Endothelial cell of umbilical vein (primary cell): ENCODE measurements at places on chromosomes 11 and 22. TPM values are rescaled to one million over a fixed set of nuclear protein-coding genes. Genes with fewer than 3 reads are reported as not detected.

Gene RTN4R
- 2.2 and 3.5 TPM in 2 replicates for polyA plus RNA-seq

Gene USH1C
- polyA plus RNA-seq = not detected in 2 replicates

Gene ZBTB16
- polyA plus RNA-seq = 9.8 and 16.7 TPM in 2 replicates

Gene OVCH2
- polyA plus RNA-seq = not detected in 2 replicates

Gene KRTAP5-7
- polyA plus RNA-seq = 0.07 and 0.08 TPM in 2 replicates

Gene EIF3M
- 135 and 229 TPM in 2 replicates for polyA plus RNA-seq

Gene LYVE1
- 4.6 and 5.3 TPM in 2 replicates for polyA plus RNA-seq

Gene SYT8
- not detected in 2 replicates for polyA plus RNA-seq

Gene TLCD5
- 8.3 and 9.7 TPM in 2 replicates for polyA plus RNA-seq

Gene TST
- 95.1 and 116 TPM in 2 replicates for polyA plus RNA-seq

Gene HBG2
- 1.2 TPM in 1 of 2 replicates, not detected in the other for polyA plus RNA-seq

Gene KRTAP5-2
- polyA plus RNA-seq = not detected in 2 replicates

Gene C11orf16
- polyA plus RNA-seq = not detected in 2 replicates

Gene TRMU
- 39.0 and 42.4 TPM in 2 replicates for polyA plus RNA-seq

Gene APOA4
- not detected in 2 replicates for polyA plus RNA-seq

Gene INS
- polyA plus RNA-seq = not detected in 2 replicates

Gene SLC25A18
- not detected in 2 replicates for polyA plus RNA-seq

Gene ANKK1
- 0.05 TPM in 1 of 2 replicates, not detected in the other for polyA plus RNA-seq

Gene TTC17
- polyA plus RNA-seq = 59.5 and 60.7 TPM in 2 replicates

Gene MMP11
- polyA plus RNA-seq = 16.9 and 23.2 TPM in 2 replicates

Gene WBP2NL
- polyA plus RNA-seq = 0.08 and 0.13 TPM in 2 replicates
